Articular chondrocyte of knee joint (primary cell): ENCODE measurements at places on chromosomes 1 and 21. TPM values are rescaled to one million over a fixed set of nuclear protein-coding genes. Genes with fewer than 3 reads are reported as not detected.

Gene SLC44A3
- total RNA-seq = 4.3 and 5.6 TPM in 2 replicates

Gene LBR
- 16.3 and 16.5 TPM in 2 replicates for total RNA-seq

Gene NTNG1
- total RNA-seq = 0.26 and 2.7 TPM in 2 replicates

Gene ARHGAP29
- 92.8 and 108 TPM in 2 replicates for total RNA-seq

Gene FLG2
- total RNA-seq = not detected in 2 replicates
